Right renal cortex interstitium (tissue), 3 donors: ENCODE measurements at places on chromosomes 11 and 22. TPM values are rescaled to one million over a fixed set of nuclear protein-coding genes. Genes with fewer than 3 reads are reported as not detected.

- no peak for DNase-seq
Measured at GRCh38 chr22:41177040-41177621, 28.0 kb upstream of the L3MBTL2 start.

GRCh38 chr22:32142600-32142999 lies 16.5 kb downstream of the C22orf42 start:
- DNase-seq: no peak

DNA sequence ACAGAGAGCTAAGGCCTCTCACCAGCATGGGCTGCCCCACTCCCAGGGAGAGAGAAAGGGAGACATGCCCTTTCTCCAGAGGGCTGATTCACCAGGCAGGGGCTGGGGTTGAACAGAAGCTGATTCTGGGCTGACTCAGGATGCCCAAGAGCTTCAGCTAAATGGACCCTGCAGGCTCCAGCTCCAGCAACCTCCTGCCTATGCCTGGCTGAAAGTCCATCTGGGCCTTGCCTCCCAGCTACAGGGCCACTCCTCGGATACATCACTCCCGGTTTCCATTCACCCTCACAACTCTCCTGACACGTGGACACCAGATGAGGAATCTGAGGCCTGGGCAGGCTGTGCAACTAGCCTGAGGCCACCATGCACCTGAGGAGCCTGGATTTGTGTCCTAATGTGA lies 215.5 kb downstream of the BUD13 start:
- no peak for DNase-seq

Gene KREMEN1
- polyA plus RNA-seq: 24.8 TPM
